ENCODE measurements at places on chromosomes 4 and X. TPM values are rescaled to one million over a fixed set of nuclear protein-coding genes. Genes with fewer than 3 reads are reported as not detected.

DNA sequence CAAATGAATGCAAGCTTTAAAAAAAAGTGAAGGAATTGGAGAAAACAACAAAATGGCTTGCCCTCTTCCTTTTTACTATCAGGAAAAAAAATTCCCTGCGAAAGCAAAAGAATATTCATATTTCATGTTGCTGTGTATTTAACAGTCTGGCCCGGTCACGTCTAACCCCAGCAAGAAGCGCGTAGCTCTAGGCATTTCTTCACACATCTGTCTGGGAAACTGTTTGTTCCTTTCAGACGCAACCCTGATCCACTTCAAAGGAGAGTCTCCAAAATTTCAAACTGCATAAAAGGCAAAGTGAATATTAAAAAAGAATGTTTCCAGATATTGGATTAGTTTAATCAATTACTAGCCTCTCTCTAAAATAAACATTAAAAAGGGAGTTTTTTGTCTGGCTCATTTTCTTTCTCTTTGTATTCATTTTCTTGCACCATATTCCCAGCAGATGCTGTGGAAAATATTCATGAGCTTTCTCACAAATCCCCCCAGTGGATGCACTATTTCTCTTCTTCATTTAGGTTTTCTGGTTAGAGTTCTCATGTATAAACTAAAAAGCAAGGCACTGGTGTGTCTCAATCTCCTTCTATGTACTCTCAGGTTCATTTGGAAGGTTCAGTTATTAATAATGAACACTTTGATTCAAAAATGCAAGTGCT is 145.3 kb downstream of the MID1 start:
- no peak for DNase-seq

DNA sequence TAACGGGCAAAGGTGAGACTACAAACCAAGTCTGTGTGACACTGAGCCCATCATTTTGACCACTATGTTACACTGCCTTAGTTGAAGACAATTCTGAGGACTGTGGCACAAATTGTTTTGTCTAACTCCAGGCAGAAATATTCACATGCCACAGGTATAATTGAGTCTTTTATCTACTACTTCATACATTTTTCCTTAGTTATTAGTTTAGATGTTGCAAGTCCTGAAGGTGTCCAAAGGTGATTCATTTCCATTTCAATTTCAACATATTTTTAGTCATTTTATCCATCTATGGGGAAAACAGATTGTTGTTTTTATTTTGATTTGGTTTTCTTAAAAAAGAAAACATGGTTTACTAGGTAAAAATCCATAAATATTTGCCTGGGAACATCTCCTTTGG is 341.7 kb upstream of the SMIM31 start:
- no peak for DNase-seq

The SLC49A3 gene
- total RNA-seq, result not detected

The FAM156A gene
- 29.6 TPM for total RNA-seq

GRCh38 chr4:94412658-94413038 is 39.1 kb upstream of the PDLIM5 start:
- no peak for DNase-seq

DNA sequence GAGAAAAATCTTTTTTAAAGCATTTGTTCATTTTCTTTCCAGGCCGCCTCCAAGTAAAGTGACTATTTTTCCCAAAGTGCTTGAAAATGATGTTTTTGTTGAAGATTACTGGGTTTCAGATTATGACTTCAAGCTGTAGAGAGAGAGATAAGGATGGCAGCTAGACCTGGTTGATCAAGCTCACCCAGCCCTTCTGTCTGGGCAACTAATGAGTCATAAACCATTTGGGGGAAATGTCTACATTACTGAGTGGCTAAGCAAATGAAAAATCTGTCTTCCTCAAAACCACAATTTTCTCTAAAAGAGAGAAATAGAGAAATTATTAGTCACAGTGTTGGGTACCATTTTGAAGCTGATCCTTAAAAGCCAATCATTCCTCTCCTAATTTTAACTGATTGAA is 355.4 kb upstream of the CPEB2 start:
- DNase-seq, result no peak

- DNase-seq, result peak; percentile 71
Measured at GRCh38 chrX:22652596-22652995, 347.2 kb upstream of the DDX53 start.

DNA sequence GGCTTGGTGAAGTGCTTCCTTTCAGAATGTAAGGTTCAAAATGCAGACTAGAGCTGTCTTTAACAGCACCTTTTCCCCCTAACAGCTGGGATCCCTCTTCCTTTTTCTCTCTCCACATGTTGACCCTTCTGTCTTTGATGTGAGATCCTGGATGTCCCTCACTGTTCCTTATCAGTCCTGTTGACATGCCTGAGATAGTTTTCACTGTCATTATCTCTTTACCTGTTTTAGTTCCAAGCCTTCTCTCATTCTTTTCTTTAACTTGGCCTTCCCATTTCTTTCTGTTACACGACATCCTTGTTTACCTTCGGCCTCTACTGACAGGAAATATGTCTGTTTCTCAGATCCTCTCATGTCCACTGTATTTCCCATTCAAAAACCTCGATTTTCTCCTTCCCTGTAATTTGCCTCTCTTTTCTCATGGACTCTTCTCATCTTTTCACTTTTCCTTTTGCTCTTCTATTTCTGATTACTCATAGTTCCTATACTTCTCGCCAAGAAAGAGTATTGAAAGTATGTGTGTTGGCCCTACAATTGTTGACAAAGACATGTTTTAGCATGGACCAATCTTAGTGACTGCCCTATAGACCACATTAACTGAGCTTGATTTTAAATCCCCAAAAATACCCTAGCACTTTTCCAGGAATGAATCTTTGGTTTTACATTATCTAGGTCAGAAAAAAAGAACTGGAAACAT is 1.2 kb upstream of the SOWAHB start:
- DNase-seq, result no peak

GRCh38 chr4:150970685-150971151 is 44.4 kb downstream of the LRBA start:
- DNase-seq, result no peak

Measured in Caki2 (cell line).